ENCODE measurements at places on chromosomes 4 and X.

DNA sequence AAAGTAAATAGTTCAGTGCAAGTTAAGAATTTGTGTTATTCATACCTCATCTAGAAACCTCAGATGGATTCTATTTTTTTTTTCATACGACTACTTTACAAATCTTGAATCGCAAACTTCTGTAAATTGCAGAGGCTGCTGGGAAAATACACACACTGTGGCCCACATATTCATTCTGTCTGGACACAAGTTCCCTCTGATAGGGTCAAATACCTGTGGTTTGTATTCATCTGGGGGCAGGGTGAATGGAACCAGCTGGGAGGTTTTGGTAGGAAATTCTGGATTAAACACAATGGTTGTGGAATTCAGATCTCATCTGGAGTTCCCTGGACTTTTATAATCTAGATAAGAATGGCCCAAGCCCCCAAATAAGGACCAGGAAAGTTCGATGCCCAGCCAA is 56.2 kb downstream of the SPATA18 start:
- no peak for DNase-seq

- DNase-seq, result no peak
Measured at GRCh38 chr4:95049551-95050233, 291.9 kb downstream of the BMPR1B start.

- DNase-seq, result no peak
Measured at GRCh38 chrX:1485033-1485432, 32.3 kb upstream of the ASMTL start.

DNA sequence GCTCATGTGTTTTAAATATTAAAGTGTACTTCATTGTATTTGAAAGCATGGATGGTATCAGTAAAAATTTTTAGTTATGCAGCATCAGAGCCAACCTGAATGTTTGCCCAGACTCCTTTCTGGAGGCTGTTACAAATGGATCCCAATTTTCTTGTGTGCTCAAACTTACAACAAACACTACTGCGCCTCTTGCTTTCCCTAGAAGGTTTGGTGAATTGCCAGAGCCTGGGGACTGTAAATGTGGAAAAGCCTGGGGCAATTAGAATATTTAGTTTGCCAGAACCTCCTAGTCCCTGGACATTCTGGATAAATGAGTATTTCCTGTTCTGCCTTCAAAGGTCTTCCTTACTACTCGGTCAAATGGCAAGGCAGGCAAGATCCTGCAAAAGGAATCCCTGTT is 4.8 kb downstream of the CAPN6 start:
- no peak for DNase-seq

DNA sequence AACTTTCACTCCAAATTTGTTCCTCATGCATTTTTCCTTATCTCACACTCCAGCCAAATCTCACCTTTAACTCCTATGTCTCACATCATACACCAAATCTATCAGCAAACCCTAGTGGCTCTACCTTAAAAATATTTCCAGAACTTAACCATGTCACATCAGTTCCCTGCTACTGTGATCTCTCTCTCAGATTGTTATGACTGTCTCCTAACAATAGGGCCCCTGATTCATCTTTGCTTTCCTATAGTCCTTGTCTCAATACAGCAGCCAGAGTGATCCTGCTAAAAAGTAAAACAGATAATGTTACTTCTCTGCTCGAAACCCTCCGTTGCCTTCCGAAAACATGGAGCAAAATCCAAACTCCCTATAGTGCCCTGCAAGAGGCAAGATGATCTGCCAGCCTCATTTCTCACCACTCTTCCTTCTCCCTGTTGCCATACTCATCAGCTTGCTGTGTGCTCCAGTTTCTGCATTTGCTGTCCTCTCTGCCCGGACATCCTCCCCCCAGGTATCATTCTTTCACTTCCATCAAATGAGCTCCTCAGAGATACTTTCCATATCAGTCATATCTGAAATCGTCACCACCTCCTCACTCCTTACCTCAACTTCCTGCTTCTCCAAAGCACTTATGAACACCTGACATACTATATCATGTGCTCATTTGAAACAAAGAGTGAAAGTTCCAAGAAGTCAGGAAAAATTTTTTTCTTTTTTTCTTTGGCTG is 293.4 kb upstream of the NR3C2 start:
- no peak for DNase-seq

DNA sequence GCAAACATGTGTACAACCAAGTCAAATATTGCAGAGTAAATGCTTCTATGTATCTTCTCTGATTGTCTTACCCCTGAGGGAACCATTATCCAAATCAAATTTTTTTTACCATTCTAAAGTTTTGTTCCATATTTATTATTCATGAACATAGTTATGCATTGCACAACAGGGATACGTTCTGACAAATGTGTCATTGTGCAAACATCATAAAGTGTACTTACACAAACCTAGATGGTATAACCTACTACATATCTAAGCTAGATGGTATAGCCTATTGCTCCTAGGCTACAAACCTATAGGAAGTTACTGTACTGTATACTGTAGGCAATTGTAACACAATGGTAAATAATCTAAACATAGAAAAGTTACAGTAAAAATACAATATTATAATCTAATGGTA is 23.4 kb downstream of the BEX3 start:
- DNase-seq, result no peak

DNA sequence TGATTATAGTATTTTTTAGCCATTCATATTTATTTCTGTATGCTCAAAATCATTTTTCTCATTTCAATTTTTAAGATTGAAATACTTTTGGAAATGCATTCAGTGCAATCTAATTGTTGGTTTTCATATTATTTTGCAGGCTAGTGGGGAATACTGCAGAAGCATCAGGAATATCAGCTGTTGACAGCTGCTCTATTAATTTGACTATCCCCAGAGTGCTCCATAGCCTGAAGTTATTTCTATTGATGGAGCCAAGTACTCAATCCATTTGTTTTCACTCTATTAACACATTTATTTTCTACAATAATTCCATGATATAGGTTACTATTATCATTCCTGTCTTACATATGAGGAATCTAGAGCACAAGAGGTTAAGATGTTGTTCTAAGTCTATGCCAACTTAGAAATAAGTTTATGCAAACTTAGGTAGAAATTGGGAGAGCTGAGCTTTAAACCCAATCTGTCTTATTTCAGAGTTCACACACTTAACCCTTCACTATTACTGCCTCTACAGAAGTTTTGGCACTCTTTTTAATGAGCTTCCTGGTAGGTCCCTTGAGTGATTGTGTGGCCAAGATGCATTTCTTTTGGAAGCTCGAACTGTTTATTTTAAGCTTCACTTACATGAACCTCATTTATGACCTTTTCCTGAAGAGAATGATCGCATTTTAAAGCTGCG is 65.6 kb upstream of the PCDH18 start:
- no peak for DNase-seq

DNA sequence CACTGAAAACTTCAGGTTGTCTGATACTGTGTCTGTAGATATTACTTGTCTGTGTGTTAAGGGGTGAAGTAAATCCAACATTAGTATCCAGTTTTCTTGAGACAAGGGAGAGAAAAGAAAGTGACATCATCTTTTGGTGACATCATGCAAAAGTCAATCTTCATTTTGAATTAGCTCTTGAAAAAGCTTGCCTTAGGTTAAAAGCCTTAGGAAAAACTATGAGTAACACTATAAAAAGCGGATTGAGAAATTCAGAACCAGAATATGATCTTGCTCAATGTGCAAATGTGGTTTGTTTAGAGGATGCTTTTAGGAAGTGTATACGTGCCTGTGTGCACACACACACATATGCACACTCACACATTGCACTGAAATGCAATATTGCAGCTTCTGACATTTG is 345.8 kb upstream of the CASK start:
- no peak for DNase-seq

GRCh38 chrX:24925430-24925829 is 90.3 kb downstream of the ARX start:
- no peak for DNase-seq

DNA sequence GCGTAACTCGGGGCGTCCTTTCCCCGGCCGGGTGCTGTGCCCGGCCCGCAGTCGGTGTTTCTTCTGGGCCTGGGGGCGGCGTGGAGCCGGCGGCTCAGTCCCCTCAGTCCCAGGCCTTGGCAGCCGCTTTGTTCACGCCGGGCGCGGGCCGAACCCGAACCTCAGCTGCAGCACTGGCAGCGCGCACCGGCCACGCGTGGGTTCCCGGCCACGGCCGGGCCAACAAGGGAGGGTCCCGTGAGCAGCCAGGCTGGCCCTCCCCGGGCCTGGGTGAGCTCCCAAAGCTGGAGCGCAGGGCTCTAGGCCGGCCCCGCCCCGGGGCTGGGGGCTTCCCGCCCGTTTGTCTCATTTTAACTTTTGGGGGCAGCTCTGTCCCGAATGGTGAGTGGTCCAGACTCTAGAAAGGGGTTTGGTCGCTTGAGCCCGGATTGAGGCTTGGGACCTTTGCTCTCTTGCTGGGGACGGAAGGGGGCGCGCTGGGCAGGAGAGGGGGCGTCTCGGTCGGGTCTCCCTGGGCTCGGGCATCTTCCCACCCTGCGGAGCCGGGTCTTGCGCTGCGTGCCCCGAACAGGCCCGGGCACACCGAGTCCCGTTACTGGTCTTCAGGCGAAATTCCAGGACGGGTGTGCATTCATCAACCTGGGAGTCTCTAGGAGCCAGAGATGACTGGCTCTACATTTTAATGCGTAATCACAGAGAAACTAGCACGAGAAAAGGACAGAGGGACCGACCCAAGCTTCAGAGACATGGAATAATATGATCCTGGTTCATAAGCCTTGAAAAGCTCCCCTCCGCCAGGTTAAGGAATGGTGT is 177.1 kb downstream of the CBR4 start:
- no peak for DNase-seq

DNA sequence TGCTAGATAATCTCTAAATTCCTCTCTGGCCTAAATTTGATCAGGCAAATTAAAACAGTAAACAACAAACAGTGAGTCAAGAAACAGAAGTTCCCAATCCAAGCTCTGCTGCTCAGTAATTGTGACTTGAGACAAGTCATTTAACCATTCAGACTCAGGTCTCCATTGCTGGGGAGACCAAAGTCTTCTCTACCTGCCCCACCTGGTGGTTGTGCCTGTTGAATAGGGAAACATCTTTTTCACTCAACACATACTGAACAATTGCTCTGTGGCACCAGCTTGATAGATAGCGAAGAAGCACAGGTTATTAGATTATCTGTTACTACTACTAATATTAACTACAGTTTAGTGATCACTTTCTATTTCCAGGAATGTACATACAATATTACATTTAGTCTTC is 112.1 kb upstream of the EOLA2 start:
- no peak for DNase-seq

DNA sequence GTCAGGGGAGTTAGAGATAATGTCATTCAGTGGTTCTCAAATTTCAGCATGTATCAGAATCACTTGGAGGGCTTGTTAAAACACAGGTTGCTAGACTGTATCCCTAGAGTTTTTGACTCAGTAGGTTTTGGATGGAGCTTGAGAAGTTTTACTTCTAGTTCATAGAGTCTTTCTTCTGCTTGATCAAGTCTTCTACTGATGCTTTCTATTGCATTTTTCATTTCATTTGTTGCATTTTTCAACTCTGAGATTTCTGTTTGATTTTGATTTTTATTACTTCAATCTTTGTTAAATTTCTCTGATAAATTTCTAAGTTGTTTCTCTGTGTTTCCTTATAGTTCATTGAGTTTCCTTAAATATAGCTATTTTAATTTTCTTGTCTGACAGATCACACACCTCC is 361.4 kb downstream of the RAPGEF2 start:
- DNase-seq, result no peak

- DNase-seq, result no peak
Measured at GRCh38 chr4:86909546-86910295, 17.5 kb upstream of the C4orf36 start.

- DNase-seq, result no peak
Measured at GRCh38 chr4:48375651-48376304, 34.4 kb downstream of the SLAIN2 start.

DNA sequence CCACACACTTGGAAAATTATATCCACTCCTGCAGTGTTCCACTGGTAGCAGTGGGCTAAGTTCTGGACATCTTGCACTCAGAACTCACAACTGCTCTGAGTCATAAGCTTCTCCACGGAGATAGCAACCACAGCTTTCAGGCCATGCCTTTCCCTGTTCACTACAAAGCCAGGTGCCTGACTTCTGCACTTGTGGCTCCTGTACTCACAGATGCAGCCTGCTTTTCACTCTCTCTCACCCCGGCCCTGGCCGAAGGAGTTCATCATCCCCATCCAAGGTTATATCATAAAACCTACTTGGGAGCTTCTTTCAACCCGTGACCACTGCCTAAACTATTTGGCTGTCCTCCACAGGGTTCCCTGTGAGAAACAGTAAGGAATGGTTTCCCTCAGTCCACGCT is 999.4 kb downstream of the GLUD2 start:
- no peak for DNase-seq

- no peak for DNase-seq
Measured at GRCh38 chrX:71919431-71919830, 8.8 kb downstream of the NHSL2 start.

- DNase-seq, result no peak
Measured at GRCh38 chr4:41428601-41429279, 109.2 kb upstream of the LIMCH1 start.

DNA sequence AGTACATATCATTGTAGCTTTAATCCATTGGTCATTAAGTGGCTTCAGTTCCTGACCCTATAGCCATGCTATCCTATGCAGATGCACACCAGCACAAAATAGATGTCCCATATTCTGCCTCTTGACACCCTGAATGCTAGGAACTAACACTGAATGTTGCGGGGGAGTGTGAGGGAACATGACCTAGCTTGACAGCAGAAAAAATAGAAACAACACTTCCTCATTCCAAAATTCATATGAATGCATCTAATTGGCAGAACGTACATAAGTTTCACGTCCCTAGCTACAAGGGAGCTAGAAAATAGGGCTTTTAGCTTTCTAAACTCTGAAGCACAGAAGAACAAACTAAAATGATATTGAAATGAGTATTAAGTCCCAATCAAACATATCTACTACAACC is 14.4 kb upstream of the DCAF8L1 start:
- no peak for DNase-seq

DNA sequence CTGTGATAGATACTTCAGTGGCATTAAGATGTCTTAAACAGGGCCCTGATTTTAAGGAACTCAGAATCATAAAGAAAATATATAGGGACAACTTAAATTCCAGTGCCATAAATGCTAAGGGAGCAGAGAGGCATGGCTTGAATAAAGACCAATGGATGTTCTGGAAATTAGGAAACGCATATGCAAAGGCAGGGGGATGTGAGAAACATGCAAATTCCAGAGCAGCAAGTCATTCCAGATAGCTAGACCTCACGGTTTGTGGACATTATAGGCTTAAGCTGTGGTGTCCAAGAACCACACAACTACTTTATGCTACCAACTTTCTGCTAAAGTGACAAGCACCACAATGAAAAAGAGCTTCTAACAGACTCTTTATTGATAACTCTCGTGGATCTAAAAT is 132.6 kb upstream of the ANK2 start:
- no peak for DNase-seq

- DNase-seq, result no peak
Measured at GRCh38 chrX:17822351-17822750, 38.7 kb downstream of the RAI2 start.

GRCh38 chr4:171676555-171677215 is 136.5 kb upstream of the GALNTL6 start:
- DNase-seq, result no peak

DNA sequence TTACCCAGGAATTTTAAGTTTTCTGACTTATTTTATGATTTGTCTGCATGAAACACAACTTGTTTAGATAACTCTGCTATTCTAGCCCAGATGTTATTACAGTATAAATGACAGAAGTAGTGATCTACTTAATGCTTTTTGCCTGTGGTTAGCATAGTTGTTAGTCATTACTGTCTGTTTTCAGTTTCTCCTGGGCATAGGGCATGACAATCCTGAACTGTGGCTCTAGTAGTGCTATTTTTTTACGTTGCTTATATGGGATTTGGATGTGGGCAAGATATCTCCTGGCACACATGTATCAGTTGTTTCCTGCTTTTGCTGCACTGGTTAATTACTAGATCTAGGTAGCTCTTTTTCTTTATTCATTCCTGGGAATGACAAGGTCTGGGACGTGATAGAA is 1005.8 kb downstream of the PCDH18 start:
- no peak for DNase-seq
